Esophagus squamous epithelium (tissue), 5 donors: ENCODE measurements at places on chromosomes 12 and 14.

GRCh38 chr12:53516758-53517455 lies 9.6 kb upstream of the NPFF start:
- no peak overlapping the region for H3K4me3 ChIP-seq
- no peaks in the 10 kb centered on the region for H3K27me3 ChIP-seq
- H3K4me1 ChIP-seq = no peaks in the 10 kb centered on the region
- H3K27ac ChIP-seq = no peak overlapping the region
- DNase-seq = no peak
- H3K36me3 ChIP-seq = peaks cover 100% of the 10 kb centered on the region

DNA sequence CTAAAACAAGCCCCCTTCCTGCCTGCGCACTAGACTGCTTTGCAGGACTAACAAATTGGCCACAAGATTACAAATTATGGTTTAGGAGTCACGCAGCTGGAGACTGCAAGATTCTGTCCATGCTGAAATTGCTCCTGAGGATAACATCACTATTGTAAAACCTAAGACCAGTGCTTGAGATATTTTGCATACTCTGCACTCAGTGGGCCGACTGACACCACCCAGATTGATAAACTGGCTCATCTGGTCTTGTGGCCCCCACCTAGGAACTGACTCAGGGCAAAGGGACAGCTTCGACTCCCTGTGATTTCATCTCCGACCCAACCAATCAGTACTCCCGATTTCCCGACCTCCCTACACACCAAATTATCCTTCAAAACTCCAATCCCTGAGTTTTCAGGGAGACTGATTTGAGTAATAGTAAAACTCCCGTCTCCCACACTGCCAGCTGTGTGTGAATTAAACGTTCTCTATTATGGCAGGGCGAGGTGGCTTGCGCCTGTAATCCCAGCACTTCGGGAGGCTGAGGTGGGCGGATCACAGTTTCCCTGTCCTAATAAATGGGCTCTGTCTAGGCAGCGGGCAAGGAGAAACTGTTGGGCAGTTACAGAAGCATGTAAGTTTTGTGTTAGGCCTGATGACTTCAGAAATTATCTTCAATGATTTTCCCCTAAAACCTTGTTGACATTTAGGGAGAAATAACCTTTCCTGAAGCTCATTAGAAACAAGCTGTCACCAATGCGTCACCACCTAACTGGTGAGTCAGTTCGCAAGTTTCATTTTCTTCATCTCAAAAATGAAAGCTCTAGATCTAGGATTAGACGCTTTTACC lies 5.3 kb upstream of the UBC start:
- peak overlapping the region; percentile 13 for H3K4me3 ChIP-seq
- H3K27ac ChIP-seq = peak overlapping the region; percentile 100
- H3K27me3 ChIP-seq = no peaks in the 10 kb centered on the region

GRCh38 chr14:65016471-65016870 lies 29.8 kb downstream of the FNTB start:
- H3K27me3 ChIP-seq = no peaks in the 10 kb centered on the region
- DNase-seq = no peak
- H3K4me1 ChIP-seq = peaks cover 7% of the 10 kb centered on the region
- no peak overlapping the region for H3K4me3 ChIP-seq
- H3K36me3 ChIP-seq = no peaks in the 10 kb centered on the region
- no peak overlapping the region for H3K27ac ChIP-seq

DNA sequence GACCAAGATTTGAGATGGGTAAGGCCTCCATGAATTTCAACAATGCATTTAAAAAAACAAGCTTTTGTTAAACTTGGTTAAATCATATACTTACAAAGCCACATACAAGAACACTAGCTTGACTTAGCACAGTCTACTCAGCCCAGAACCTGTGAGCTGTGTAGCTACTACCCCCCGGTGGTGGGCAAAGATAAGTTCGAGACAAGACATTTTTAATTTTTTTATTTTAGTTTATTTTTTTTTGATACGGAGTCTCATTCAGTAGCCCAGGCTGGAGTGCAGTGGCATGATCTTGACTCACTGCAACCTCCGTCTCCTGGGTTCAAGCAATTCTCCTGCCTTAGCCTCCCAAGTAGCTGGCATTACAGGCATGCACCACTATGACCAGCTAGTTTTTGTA lies 3.7 kb upstream of the NECAP1 start:
- no peak overlapping the region for H3K4me3 ChIP-seq
- DNase-seq = no peak
- H3K27ac ChIP-seq = no peak overlapping the region
- no peaks in the 10 kb centered on the region for H3K36me3 ChIP-seq
- H3K4me1 ChIP-seq = peaks cover 12% of the 10 kb centered on the region

DNA sequence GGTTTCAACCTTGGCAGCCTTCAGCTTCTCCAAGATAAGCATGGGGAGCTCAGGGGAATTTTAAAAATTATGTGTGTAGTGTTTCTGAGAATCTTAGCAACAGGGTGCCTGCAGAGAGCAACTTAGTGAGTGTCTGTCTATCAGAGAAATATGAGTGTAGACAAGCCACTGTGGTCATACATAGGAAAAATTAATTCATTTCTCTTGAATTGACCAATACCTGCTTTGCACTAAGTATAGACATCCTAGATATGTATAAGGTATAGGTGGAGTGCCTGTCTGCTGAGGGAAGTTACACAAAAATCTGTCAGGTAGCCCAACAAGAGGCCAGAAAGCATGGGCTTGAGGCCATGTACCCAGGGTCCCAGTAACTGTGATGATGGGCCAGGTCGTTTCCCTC lies 20.7 kb downstream of the HELB start:
- H3K27ac ChIP-seq = no peak overlapping the region
- no peaks in the 10 kb centered on the region for H3K4me1 ChIP-seq

GRCh38 chr12:51910168-51910567 lies 2.9 kb downstream of the ACVRL1 start:
- DNase-seq = no peak
- H3K4me3 ChIP-seq = no peak overlapping the region
- peaks cover 24% of the 10 kb centered on the region for H3K4me1 ChIP-seq
- H3K27ac ChIP-seq = peak overlapping the region; percentile 57
- no peaks in the 10 kb centered on the region for H3K27me3 ChIP-seq
- H3K36me3 ChIP-seq = peaks cover 4% of the 10 kb centered on the region

DNA sequence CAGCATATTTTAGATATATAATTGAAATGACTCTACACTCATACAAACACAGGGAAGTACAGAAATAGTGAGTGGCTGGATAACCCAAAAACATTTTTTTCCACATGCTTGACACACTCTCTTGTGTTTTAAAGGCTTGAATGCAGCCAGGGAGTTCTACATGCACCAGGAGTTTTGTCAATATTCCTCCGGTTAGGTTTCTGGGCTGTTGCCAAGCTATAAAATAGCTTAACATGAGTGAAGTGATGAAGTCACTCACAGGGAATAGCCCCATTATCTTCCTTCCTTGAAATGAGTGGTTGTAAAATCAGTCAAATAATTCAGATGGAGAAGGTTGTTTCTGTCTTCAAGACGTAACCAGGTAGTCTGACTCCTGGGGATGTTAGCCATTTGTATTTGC lies 582.7 kb downstream of the SLC6A15 start:
- H3K36me3 ChIP-seq = no peaks in the 10 kb centered on the region
- no peak for DNase-seq
- H3K4me3 ChIP-seq = no peak overlapping the region
